Hematopoietic multipotent progenitor cell treated with erythropoietin and hydrocortisone succinate and interleukin-3 and kit ligand, for 6 days (in vitro differentiated cells): ENCODE measurements at places on chromosomes 13 and 19.

- peak; percentile 85 for DNase-seq
Observed at GRCh38 chr13:23845105-23845725, 44.0 kb downstream of the MIPEP start.

GRCh38 chr19:4582980-4583842 is 23.7 kb upstream of the SEMA6B start:
- DNase-seq: no peak

DNA sequence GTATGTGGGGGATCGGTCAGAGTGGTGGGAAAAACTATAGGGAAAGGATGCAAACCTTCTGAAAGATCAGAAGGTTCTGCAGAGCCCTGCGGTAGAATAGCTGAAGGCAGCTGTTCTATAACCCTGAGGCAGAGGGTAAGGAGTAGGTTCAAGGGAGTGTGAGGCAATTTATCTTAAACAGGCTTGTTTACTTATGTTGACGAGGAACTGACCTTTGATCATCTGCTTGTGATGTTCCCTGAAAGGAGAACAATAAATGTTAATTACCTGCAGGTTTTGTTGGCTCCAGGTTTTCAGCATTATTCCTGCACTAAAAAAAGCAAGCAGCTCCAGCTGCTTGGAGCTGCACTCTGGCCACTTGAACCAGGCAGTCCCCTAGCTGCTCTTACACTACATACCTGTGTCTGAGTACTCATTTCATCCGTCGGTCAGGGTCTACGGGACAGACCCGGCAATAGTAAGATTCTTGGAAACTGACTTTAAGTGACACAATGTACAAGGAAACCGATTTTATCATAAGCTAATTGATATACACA is 202.1 kb downstream of the TBC1D4 start:
- no peak for DNase-seq

- no peak for DNase-seq
Observed at GRCh38 chr19:43640424-43640757, 741 bp upstream of the CADM4 start.

- no peak for DNase-seq
Observed at GRCh38 chr19:41932259-41932719, 4.0 kb upstream of the ERFL start.

DNA sequence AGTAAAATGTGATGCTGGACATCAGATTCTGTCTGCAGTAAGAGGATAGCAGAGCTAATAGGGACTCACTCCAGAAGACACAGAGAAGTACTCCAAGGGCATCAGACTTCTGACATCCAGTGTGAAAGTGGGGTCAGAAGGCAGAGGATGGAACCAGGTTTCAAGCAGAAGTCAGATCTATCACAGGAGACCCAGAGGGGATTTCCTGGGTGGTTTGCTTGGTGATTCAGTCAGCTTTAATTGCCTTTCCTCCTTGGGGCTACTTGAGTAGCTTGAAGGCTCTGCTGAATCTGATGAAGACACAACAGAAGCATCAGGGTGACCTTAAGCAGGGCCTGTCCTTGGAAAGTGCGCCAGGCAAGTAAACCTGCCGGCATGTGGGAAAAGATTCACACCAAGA is 300.6 kb downstream of the COG6 start:
- no peak for DNase-seq

GRCh38 chr19:32767951-32768679 is 48.5 kb downstream of the TDRD12 start:
- DNase-seq: no peak

DNA sequence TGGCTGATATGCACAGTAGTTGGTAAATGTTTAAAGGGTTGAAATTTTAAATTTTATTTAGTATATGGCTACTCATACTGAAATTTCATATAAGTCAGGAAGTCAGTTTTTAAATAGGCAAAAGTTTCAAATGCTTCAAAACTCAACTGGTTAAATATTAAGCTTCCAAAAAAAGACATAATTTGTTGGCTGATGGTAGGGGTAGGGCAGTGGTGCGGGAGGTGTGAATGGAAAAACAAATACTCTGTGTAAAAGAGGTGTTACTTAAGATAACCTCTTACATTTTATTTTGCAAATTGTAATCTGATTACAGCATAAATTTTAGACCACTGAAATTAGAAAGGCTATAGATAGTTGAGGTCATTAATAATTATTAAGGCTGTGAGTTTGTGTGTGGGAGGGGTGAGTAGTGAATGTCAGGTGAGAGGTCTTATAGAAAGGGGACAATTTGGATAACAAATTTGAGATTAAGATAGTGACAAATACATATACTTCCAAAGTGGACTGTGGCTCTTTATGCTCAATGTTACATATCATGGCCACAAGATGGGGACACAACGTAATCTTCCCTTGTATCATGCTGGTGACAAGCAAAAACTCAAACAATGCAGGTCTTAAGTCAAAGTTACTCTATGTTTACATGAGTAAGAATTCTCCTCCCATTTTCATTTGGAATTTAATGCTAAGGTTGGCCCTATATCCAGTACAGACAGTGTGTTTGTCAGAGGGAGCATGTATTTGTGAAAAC is 36.6 kb upstream of the OXGR1 start:
- peak; percentile 46 for DNase-seq

- no peak for DNase-seq
Observed at GRCh38 chr19:14555918-14556661, 15.8 kb downstream of the NDUFB7 start.

- peak; percentile 84 for DNase-seq
Observed at GRCh38 chr19:801030-801860, 4.0 kb downstream of the PTBP1 start.

DNA sequence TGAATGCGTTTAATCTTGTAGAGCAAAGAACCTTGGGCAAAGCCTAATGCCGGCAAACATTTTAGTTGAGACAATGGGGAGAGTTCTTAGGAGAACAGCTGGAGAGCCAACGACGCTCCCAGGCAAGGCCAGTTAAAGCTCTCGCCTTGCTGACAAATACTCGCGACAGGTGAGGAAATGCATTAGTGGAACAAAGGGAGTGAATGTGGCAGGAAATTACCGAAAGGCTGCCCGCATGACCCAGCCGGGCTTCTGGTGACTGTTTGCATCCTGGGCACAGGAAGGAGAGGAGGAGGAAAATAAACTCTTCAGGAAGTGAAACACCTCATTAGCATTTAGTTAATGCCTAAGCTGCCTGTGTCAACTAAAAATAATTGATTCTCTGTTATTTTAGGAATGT is 74.6 kb downstream of the SHISA2 start:
- DNase-seq: no peak

DNA sequence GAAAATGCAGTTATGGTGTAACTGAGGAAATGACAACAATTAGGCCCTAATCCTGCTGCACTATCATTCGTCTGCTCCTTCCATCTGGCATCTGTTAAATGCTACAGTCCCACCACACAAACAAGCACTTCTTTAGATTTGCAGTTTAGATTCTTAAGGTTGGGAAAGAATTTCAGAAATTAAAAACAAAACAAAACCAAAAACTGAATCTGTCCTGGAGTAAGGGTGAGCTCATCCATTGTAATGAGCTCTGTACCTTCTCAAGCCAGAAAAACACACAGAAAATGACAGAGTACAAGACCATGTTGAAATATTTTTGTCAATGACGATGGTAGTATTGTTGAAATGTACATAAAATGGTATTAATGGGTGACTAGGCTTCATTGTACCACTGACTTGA is 28.3 kb downstream of the SMAD9 start:
- no peak for DNase-seq

- peak; percentile 43 for DNase-seq
Observed at GRCh38 chr19:43743059-43743458, 11.7 kb downstream of the SMG9 start.

- no peak for DNase-seq
Observed at GRCh38 chr13:32121316-32121715, 89.7 kb downstream of the FRY start.

DNA sequence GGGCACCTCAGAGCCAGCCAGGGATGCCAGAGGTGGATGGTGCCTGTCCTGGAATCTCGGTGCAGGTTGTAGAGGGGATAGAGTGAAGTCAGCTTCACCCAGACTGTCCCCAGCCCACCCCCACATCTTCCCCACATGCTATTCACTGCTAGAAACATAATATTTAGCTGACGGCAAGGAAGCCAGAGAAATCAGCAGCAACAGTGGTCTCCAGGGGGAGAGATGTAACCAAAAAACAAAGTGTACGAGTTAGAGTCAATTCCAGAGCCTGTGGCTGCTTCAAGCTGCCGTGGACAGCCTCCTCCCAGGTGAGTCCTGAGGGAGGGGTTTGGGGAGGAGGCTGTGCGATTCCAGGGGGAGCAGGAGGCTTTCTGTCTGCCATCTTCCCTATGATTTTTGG is 97.6 kb downstream of the ZNF536 start:
- DNase-seq: no peak

GRCh38 chr13:91106565-91106964 is 240.9 kb upstream of the MIR17HG start:
- no peak for DNase-seq

DNA sequence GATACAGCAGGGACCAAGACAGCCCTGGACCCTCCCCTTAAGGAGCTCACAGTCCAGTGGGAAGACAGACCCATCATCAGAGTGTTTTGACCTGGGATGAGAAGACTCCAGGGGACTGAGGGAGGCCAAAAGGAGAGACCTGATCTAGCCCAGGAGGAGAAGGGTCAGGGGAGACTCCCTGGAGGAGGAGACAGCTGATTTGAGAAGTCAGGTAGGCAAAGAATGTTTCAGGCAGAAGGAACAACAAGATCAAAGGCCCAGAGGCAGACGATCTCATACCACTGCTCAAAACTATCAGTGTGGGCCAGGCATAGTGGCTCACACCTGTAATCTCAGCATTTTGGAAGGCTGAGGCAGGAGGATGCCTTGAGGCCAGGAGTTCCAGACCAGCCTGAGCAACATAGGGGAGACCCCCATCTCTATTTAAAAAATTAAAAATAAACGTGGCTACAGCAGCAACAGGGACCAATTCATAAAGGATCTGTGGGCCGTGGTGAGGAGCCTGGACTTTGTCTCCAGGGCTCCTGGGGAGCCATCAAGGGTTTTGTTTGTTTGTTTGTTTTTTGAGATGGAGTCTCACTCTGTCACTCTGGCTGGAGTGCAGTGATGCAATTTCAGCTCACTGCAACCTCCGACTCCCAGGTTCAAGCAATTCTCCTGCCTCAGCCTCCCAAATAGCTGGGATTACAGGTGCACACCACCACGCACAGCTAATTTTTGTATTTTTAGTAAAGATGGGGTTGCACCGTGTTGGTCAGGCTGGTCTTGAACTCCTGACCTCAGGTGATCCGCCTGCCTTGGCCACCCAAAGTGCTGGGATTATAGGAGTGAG is 2.2 kb upstream of the COX6B1 start:
- no peak for DNase-seq

DNA sequence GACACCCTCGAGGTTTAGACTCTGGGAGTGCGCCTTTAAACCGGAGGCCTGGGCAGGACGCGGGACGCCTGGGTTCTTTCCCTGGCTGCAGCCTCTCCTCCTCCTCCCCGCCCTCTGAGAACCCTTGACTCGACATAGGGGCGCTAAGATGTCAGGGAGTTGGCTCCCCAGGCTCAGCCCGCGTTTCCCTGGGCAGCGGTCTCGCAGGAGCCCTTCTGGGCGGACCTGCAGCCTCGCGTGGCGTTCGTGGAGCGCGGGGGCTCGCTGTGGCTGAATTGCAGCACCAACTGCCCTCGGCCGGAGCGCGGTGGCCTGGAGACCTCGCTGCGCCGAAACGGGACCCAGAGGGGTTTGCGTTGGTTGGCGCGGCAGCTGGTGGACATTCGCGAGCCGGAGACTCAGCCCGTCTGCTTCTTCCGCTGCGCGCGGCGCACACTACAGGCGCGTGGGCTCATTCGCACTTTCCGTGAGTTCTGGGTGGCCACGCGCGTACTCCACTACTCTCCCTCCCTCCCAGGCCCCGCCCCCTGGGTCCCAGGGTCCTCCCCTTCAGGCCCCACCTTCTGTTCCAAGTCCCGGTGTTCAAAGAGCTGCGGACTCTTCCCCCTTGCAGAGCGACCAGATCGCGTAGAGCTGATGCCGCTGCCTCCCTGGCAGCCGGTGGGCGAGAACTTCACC is 1.3 kb downstream of the ICAM5 start:
- peak; percentile 93 for DNase-seq

- DNase-seq: no peak
Observed at GRCh38 chr13:52447815-52448552, 2.5 kb downstream of the VPS36 start.

GRCh38 chr19:15091918-15092753 is 10.1 kb downstream of the OR1I1 start:
- peak; percentile 88 for DNase-seq

DNA sequence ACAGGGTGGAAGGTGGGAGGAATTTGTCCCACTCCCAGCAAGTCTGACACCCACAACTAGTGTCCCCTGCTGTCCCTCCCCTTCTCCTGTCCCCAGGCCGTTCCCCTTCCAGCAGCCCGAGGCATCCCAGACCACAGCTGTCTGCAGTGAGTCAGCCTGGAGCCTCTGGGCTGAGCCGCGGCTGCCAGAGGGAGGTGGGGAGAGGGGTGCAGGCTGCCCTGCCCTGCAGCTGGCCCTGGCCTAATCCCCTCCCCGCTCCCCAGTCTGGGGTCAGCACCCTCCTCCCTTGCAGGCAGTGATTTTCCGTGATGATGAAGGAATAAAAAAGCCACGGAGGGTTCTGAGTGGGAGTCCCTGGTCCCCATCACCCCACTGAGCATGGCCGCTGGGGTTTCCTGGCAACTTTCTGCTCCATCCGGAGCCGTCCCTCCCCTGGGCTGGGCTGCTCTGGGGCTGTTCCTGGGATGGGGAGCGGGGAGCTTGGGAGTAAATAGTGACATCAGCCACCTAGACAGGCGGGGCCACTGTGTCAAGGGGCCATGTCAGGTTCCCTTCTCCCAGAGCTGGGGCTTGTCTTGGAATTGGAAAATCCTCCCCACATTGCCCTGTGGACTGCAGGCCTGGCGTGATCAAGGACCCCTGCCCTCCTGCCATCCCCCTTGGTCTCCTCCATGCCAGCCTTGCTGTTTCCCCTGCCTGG is 16.8 kb downstream of the SPC24 start:
- DNase-seq: peak; percentile 52

- peak; percentile 18 for DNase-seq
Observed at GRCh38 chr19:32404213-32404932, 1.2 kb upstream of the DPY19L3 start.

GRCh38 chr19:54209811-54210494 is 9.3 kb downstream of the RPS9 start:
- DNase-seq: peak; percentile 98

GRCh38 chr19:29618871-29619270 is 12.8 kb downstream of the POP4 start:
- DNase-seq: no peak

GRCh38 chr19:35845215-35846037 is 6.9 kb downstream of the NPHS1 start:
- DNase-seq: peak; percentile 39

- peak; percentile 51 for DNase-seq
Observed at GRCh38 chr19:2798733-2799132, 13.4 kb downstream of the THOP1 start.

DNA sequence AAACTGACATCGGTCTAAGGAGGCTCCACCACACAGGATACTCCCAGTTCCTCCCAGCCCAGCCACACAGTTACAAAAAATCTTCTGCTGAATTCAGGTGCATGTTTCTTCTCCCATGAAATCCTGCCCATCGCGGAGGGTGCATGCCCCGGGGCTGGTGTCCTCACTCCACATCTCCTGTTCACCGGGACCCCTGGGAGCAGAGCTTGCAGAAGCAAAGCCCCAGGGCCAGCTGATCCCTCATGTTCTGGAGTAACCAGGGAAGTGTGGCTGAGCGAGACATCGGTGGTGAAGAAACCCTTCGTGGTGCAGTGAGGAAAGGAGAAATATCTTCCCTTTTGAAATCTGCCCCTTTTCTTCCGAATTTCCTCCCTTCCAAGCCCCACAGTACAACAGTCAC is 904 bp upstream of the SIGLEC9 start:
- no peak for DNase-seq

GRCh38 chr13:110323172-110323891 is 16.2 kb downstream of the COL4A2 start:
- DNase-seq: no peak
